ENCODE measurements at places on chromosomes 13 and 19.
A peak's percentile ranks its signal among the peaks of the same experiment; 100 is the strongest.

DNA sequence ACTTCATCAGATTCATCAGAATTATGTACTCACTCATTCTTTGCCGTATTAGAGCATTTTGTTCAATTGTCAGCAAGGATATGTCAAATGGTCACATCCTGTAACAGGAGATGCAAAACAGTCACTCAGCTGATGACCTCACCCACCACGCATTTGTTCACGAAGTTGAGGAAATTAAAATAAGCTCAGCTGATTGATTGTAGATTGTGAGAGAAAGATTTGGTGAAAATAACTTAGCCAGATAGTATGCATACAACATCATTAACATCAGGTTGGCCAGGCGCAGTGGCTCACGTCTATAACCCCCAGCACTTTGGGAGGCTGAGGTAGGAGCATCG lies 22.6 kb upstream of the CDC16 start:
- DNase-seq, result peak; percentile 46

- no peak for DNase-seq
These were observed 10.3 kb upstream of the IL4I1 start for GRCh38 chr19:49906879-49907564.

GRCh38 chr19:56101095-56101494 lies 20.0 kb downstream of the ZNF787 start:
- DNase-seq, result no peak

GRCh38 chr13:86918682-86919081 lies 752.5 kb upstream of the SLITRK5 start:
- no peak for DNase-seq

DNA sequence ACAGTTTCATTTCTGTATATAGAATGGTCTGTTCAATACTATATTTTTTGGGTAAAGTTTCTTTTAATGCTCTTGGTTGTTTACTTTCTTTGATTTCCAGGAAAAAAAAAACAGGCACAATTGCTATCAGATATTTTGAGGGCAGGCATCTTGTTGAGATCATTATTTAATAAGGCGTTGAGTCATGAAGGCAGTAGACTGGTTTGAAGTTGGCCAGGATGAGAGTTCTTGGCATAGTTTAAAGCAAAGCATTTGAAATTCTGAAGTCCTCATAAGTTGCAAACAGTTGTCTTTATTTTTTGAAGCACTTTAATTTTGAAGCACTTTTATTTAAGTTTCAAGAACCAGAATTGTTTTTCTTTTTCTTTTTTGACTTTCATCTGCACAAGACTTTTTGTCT lies 2.6 kb upstream of the ZNF175 start:
- DNase-seq, result no peak

DNA sequence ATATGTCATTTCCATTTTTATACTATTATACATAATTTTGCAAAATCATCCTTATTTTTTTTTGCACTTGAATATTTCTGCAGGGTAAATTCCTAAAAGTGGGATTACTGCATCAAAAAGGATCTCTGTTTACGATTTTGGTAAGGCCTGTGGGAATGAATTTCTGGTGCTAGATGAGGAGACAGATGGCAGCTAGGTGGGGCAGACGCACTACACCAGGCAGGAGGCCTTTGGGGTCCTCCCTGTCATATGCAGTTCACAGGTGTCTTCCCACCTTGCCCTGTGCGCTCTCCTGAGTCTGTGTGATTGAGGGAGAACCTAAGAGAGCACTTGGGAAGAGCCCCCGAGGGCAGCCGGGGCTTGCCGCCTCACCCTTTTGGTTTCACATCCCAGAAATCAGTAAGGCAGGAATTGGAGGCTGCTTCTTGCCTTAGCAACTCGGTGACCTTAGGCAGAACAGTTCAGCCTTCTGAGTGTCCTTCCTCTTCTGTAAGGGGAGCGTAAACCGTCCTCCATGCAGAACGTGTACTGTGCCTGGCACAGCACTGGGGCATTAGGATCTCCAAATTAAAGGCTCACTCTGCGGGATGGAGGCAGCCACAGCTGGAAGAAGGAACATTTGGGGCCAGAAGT lies 13.4 kb upstream of the GJB2 start:
- DNase-seq, result no peak

DNA sequence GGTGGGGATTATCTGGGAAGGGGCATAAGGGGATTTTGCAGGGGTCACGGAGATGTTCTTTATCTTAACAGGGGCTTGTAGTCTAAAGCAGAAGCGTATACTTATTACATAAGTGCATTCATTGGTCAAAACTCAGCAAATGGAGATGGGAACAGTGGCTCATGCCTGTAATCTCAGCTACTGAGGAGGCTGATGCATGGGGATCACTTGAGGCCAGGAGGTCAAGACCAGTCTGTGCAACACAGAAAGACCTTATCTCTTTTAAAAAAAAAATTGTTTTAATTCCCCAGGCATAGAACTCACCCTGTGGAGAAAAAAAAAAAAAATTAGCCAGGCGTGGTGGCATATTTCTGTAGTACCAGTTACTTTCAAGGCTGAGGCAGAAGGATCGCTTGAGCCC lies 18.9 kb downstream of the FAM187B start:
- DNase-seq, result no peak

DNA sequence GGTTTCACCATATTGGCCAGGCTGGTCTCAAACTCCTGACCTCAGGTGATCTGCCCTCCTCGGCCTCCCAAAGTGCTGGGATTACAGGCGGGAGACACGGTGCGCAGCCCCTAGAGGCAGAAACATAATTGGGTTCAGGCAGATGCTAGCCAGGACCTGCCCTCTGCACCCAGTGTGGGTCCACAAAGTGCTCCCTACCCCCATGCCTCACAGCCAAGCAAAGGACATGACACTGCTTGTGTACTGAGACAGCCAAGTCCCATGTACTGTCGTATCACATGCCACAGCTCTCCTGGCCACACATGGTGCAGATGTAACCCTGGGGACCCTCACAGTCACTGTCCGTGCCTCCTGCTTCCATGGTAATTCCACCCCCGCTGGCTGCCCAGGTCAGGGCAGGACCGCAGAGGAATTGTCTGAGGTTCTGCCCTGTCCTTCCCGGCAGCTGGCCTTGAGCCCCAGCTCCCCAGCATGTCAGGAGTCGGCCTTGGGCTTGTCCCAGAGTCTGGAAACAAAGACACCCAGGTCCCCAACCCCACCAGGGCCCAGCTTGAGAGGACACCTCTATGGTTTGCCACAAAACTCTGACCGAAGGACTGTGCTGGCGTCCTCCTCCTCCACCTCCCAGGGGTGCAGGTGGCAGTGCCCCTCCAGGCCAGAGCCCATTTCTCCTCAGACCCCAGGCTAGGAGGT lies 7.6 kb downstream of the PRR36 start:
- DNase-seq, result no peak

- DNase-seq, result no peak
These were observed 98.0 kb downstream of the FOXO1 start for GRCh38 chr13:40568246-40569023.

GRCh38 chr13:80894917-80895316 lies 554.0 kb upstream of the SPRY2 start:
- DNase-seq, result no peak

DNA sequence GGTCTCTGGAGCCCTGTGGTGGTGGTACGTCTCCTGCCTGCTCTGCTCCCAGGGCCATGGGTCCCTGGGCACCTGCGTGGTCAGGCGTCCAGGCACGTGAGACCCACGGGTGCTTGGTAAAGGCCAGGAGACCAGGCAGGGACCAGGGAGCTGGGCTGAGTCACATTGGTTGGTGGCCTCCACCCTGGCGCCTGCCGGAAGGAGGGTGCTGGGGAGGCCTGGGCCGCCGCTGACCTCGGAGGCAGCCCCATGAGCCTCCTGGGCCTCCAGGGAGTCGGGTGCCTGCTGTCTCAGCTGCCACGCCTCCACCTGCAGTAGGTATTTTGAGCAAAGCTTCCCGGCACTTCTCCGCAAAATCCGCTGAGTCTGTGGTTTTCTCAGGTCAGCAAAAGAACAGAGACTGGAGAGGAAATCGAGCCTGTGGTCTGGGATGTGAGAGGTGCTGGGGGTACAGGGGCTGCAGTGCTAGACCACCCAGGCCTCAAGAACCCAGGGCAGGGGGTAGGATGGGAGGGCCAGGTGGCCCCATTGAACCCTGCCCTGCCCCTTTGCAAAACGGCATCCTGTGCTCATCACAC lies 3.6 kb upstream of the PLK5 start:
- DNase-seq, result no peak

DNA sequence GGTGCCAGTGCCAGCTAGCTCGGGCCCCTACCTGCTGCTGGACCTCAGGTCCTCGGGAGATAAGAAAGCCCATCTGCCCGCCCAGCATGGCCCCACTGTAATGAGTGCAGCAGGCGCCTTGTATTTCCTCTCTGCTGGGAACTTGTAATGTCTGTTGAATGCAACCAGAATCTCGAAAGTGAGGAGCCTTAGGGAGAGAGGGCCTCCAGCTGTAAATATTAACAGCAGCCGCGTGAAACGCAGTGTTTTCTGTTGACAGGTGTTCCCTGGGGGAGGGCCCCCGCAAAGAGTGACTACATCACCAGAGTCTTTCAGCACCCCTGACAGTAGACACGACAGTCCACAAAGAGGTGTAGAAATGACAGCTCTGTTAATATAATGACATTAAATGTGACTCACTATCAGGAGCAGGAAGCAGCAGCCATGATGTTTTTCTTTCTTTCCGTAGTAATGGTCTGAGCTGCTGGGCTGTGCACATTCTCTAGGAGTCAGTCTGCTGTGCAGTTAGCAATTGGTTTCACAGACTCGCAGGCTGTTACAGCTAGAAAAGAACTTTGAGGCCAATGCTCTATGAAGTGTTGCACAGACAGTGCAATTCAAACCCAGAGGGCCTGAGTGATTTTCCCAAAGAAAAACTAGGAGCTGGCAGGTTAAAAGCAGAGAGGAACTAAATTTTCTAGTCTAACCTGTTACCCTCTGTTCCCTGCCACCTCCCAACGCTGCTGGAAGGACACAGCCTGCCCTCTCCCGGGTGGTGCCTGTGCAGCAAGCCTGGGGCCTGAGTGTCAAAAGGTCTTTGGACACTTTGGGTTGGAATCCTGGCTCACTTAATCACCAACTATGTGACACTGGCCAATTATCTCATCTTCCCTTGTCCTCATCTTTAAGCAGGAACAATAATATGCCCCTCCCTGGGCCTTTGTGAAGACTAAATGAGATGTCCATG lies 58.6 kb upstream of the WASF3 start:
- peak; percentile 71 for DNase-seq

- no peak for DNase-seq
These were observed 234.9 kb downstream of the PCDH9 start for GRCh38 chr13:66995203-66995611.

DNA sequence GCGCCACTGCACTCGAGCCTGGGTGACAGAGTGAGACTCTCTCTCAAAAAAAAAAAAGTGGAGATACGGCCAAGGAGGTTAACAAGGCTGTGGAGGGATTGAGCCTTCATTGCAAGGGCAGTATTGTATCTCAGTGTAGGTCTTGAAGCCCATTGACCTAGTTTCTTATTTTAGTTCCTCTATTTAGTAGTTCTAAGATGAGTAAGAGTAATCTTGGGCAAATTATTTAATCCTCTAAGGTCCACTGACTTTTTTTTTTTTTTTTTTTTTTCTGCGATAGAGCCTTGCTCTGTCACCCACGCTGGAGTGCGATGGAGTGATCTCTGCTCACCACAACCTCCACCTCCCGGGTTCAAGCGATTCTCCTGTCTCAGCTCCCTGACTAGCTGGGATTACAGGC lies 14.3 kb upstream of the ILF3 start:
- no peak for DNase-seq

DNA sequence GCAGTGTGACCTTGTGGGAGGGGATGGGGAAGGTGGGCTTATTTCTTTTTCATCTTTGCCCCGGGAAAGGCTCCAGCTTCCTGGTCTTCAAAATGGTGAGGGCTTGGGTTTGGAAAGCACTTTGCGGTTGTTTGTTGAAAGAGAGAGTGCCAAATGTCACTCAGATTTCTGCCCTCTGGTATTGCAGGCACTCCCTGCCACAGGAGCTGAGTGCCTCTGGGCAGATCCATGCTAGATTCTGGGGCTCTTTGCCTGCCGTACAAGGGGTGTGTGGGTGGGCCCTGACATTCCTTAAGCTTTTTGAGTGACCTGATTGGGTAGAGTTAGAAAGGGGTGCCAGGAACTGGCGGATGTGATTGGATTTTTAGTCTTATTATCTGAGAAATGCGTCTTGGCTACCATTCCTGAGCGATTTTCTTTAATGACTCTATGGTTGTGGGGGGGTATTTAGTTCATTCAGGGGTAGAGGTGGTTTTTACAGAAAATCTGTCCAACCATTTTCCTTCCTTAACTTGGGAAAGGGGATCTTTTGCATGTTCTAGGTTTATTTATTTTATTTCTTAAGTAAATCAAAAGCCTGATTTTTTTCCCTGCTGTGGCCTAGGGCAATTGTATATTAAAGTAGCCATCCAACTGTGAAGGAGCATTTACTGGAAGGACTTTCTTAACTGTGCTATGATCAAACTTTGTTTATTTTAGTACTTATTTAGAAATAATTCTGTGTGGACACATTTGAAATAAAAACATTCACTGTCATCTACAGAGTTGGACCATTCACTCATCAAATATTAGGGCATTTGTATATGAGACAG lies 3.2 kb downstream of the ARHGAP35 start:
- peak; percentile 62 for DNase-seq

DNA sequence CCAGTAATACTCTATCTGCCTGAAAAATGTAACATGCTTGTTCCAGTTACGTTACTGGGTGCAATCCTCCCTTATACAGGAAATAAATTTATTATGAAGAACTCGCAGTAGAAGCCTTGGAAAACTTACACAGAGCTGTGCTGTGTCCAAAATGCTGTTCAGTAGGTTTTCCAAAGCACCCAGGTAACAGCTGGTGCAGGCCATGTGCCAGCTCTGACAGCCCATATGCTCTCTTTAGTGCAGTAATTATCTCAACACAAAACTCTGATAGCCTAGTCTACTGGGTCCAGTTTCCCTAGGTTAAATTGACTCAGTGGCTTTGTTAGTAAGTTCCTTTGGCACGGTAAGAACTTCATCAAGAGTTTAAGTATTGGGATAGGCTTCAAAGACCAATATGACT lies 120.7 kb upstream of the OBI1 start:
- no peak for DNase-seq

- no peak for DNase-seq
These were observed 420.5 kb downstream of the KLF5 start for GRCh38 chr13:73479351-73479750.

DNA sequence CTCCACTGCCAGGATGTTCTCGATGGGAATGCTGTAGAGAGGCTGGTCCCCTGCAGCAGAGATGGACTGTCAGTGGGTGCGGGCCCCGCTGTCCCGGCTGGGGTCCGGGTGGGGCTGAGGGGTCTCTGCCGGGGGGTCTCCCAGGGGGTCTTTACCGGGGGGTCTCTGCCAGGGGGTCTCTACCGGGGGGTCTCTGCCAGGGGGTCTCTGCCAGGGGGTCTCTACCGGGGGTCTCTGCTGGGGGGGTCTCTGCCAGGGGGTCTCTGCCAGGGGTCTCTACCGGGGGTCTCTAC lies 25.7 kb upstream of the C13orf46 start:
- no peak for DNase-seq
